ENCODE measurements at places on chromosomes 5 and 9.

GRCh38 chr9:129324808-129325502, 146.9 kb upstream of the IER5L start:
- no peak for DNase-seq

- no peak for DNase-seq
Observed at GRCh38 chr9:127015921-127016512, 101.4 kb downstream of the RALGPS1 start.

GRCh38 chr9:137114220-137114612, 317 bp downstream of the DPP7 start:
- no peak for DNase-seq

DNA sequence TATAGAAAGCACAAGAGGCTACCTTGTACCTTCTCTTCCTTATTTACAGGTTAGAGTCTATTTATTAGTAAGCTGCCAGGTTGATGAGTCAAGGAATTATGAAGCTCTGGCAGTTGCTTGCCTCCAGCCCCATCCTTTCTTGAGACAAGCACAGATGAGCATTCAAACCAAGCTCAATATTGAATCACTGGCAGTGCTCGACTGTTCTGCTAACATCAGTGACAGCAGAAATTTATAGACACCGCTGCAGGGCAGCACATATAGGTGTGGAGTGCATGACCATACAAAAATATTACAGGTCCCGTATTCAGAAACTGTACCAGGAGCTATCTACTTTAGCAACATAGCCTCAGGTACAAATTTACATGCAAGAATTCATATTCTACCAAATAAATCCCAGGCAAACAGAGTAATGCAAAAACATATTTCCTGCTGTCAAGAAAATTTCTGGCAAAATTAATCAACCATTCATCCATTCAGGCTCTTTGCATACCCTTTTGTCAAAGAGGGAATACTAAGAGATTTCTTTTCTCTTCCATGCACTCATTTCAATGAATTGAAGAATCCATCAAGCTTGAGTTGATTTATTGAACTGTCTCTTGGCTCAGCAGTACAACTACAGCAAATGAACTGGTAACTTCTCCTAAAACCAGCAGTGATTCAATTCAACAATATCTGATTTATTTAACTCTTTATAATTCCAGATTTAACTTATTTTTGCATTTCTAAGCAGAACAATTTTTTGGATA, 26.9 kb upstream of the PCA3 start:
- DNase-seq, result no peak

DNA sequence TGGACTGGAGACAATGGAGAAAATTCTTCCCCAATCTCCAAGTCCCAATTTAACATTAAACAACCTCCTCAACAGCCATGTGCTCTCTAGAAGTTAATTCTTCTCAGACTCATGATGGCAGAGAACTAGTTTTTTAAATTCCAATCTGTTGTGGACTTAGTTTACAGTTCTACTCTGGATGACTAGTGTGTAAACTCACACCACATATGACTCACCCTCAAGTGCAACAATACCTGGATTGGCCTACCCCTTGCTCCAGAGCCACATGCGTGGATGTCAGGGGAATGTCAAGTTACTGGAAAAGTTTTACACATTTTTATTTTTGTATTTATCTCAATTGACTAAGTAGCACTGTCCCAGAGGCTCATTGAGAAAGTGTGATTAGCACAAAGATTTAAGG, 136.0 kb upstream of the EFNA5 start:
- no peak for DNase-seq

GRCh38 chr5:40909264-40909663, at the start of gene C7:
Gene C7 (plus strand): TSS chr5:40909497. CDS start chr5:40909611, 114 bp downstream.
- no peak for DNase-seq
